HAP-1 (cell line): ENCODE measurements at places on chromosomes 5 and 9.

GRCh38 chr5:143471666-143472464 is 68.4 kb upstream of the NR3C1 start:
- no peak for DNase-seq

- DNase-seq, result peak; percentile 26
These were observed 158.7 kb downstream of the GNAQ start for GRCh38 chr9:77872863-77873262.

- DNase-seq, result no peak
These were observed 114.7 kb upstream of the MAN2A1 start for GRCh38 chr5:109574985-109575384.

DNA sequence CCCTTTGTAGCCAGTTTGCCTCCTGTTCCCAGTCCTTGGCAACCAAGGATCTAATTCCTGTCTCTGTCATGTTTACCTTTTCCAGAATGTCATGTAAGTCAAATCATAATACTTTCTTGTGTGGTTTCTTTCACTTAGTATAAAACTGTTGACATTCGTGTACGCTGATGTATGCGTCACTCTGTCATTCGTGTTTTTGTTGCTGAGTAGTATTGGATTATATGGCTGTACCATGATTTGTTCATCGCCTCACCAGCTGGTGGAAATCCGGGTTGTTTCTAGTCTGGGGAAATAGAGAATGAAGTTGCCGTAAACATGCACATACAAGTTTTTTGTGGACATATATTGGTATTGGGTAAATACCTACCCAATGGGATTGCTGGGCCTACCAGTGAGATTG is 97.4 kb downstream of the ANGPTL2 start:
- no peak for DNase-seq

GRCh38 chr5:133235696-133236426 is 184.0 kb downstream of the HSPA4 start:
- DNase-seq, result no peak

DNA sequence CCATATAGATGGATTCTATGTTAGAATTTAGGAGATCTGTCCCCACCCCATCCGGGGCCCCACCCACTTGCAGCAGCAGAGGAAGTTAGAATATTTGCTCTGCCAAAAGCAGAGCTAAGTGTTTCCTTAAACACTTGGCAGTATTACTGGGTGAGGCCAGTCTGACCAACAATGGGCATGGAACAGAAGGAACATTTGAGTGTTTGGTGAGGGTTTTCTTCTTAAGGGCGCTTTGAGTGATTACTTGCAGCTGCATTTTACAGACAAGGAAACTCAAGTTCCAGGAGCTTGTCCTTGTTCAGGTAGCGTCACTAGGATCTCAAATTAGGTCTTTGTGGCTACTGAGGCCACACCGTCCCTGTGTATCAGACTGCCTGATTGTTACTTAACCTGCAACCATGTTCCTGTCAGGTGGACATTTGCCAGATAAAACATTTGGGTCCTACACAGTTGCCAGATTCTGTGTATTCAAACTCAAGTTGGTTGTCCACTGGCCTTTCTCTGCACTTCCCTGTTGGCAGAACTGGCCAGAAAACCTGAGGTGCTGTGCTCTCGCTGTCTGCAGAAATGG is 59.3 kb downstream of the SLC46A2 start:
- DNase-seq, result no peak

DNA sequence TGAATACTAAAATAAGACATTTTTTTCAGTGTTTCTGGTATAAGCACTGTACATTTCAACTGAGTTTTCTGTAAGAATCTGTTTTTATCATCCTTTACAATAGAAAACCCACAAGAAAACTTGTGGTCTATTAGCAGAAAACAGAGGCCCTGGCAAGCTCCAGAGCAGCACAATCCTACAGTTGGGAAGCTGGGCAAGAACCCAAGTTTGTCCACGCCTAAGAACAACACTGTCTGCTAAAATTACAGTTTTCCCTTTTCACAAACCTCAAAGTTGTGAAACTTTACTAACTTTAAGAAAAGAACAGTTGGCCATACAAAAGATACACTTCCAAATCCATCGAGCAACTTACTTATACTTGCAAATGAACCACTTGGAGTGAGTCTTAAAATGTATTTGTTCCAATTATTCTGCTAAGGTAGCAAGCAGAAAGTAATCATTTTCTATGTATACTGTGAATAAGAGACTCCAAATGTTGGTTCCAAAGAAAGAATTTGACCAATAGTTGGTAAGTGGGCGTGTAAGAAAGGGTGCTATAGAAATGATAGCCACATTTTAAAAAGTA is 982.0 kb upstream of the ARRDC3 start:
- DNase-seq, result no peak

- DNase-seq, result no peak
These were observed 1202.4 kb upstream of the SEMA6A start for GRCh38 chr5:117776977-117777376.

- DNase-seq, result no peak
These were observed 2.2 kb downstream of the IDNK start for GRCh38 chr9:83625178-83625577.

GRCh38 chr9:131543141-131543540 is 2.2 kb upstream of the PRRT1B start:
- DNase-seq, result no peak

DNA sequence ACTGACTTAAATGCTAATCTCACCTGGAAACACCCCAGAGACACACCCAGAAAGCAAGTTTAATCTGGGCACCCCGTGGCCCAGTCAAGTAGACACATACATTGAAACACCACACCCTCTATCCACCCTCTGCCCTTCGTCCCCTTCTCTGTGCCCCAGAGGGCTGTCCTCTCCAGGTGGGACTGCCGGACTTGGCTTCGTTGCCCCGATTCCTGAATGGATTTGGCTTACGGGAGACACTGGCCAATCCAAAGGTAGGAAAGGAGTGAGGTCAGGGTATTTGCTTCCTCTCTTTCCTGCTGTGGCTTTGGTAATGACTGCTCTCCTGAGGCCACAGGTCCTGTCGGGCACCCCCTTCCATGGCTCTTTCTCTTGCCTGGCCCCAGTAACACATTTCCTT is 25.2 kb upstream of the COL27A1 start:
- DNase-seq, result no peak

DNA sequence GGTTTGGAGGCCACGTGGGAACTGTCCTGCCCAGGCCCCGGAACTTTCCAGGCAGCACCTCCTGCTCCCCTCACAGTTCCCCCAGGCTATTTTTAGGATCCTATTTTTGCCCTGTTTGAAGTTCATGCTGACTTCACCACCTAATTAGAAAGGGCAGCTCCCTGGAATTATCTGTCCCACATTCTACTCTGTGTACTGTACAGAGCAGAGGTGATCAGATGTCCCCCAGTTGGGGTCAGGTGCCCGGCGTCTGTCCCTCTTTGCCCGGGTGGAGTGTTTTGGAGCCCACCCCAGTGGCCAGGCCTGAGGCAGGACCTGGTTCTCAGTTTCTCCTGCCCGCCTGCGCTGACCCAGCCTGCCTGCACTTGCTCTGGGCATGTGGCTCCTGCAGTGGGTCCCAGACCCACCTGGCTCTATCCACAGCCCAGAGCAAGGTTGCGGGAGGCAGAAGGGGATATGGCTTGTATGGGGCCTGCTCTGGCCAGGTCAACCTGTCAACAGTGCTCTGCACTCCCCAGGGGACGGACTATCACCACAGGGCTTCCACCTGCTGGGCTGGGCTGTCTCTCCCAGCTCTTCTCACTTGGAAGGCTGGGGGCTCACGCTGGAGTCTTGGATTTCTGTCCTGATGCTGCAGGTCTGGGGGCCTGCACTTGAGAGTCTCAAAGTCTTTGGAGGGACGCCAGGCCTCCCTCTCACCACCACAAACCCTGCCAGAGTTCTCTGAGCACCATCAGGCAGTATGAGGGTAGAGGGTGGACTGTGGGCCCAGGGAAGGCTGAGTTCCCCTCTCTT is 268.3 kb downstream of the GADD45G start:
- DNase-seq, result no peak

DNA sequence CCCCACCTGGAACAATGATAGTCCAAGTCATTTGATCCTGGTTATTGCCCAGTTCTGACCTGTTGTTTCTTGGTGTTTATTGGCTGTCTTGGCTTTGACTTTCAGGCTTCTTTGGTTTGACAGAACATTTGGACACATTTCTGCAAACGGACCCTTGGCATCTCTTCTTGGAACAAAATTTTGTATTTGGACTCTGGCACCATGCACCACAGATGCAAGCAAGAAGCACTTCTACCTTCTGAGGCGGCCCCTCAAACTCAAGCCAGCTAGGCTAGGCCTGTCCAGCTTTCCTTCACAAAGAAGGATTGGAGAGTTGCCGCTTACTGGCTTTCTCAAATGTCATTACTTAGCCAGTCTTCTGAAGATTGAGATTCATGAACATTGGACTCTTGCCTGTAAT is 23.1 kb upstream of the FGF10 start:
- DNase-seq, result no peak
